ENCODE measurements at places on chromosomes 16 and 17.
A peak's percentile ranks its signal among the peaks of the same experiment; 100 is the strongest.

DNA sequence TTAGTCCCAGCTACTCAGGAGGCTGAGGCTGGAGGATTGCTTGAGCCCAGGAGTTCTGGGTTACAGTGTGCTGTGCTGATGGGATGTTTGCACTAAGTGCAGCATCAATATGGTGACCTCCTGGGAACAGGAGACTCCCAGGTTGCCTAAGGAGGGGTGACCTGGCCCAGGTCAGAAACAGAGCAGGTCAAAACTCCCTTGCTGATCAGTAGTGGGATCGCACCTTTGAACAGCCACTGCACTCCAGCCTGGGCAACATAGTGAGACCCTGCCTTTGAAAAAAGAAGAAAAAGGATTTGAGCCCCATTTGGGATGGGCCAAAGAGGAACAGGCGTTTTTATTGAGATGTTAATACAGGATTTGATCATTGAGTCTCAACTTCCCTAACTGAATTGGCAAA, 30.6 kb downstream of the CLUH start:
- no peak for DNase-seq

GRCh38 chr17:17757391-17757791, 76.1 kb downstream of the RAI1 start:
- DNase-seq: no peak

GRCh38 chr16:89256651-89257254, 39.2 kb downstream of the ZNF778 start:
- peak; percentile 52 for DNase-seq

GRCh38 chr16:69486724-69487123, 62.3 kb downstream of the CYB5B start:
- DNase-seq: no peak

GRCh38 chr17:81961087-81961511, at the start of gene NOTUM:
Gene NOTUM, minus strand, starts transcription at chr17:81961187. Its CDS starts 278 bp downstream, at chr17:81960909.
- DNase-seq: no peak

GRCh38 chr17:3802461-3803307, 1.7 kb upstream of the ITGAE start:
- DNase-seq: no peak

DNA sequence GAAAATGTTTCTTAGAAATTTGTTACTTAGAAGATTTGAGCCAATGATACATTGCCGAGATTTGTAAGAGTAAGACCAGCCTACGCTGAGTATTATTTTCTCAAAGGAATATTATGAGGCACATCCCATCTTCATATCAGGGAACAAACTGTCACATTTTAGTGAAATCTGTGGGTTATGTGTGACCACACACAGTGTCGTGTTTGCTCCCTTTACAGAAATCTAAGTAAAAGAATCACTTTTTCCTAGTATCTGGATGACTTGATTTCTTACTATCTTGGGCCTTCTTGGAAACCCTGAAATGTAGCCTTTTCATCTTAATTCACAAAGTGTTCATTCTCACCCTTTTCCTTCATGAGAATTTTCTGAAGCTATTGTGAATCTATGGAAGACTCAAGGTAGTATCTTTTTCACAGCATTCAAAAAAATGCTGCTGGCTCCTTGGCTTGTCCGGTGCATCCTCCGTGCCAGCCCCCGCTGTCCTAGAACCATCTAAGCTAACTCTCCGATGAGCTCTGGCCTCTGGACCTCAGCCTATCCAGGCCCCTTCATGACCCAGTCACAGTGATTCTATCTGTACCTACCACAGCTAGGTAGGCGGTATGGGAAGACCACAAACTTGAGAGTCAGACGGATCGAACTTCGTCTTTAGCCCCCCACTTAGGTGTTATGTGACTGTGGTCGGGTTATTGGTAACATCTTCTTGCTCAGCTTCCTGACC, 524.3 kb downstream of the MAF start:
- no peak for DNase-seq

DNA sequence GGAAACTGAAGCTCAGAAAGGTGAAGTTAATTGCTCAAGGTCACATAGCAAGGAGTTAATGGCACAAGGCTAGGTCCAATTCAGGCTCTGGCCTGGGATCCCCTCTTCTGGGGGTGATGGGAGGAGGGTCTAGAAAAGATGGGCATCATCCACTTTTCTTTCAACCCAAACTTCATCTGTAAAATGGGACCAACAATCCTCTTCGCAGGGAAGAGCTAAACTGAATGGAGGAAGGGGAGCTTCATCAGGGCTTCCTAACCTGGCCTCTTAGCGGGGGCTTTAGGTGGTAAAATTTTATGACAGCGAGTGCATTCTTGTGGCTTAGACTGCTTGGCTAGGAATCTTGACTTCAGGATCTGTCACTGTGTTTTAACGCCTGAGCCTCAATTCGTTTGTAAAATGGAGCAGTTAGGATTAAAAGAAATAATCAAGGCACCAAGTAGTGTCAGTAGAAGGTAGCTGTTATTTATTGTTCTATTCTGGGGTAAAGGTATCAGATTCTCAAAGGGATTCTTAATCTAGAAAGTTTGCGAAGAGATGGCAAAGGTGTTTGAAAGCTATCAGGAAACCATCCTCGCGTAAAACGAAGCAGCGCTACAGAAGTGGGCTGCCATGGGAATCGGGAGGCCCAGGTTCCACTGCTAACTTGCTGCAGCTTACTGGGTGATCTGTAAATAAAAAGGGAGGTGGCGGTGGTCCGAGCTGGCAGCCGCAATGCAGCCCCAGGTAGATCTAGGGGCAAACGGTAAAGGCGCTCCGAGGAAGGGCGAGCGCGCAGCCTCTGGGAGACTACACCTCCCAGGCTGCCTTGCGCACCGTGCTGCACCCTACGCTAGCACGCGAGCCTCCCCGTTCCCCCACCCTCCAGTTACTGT, 1.5 kb upstream of the SRCAP start:
- DNase-seq: no peak

GRCh38 chr17:81084680-81085419, 49.9 kb downstream of the BAIAP2 start:
- no peak for DNase-seq

DNA sequence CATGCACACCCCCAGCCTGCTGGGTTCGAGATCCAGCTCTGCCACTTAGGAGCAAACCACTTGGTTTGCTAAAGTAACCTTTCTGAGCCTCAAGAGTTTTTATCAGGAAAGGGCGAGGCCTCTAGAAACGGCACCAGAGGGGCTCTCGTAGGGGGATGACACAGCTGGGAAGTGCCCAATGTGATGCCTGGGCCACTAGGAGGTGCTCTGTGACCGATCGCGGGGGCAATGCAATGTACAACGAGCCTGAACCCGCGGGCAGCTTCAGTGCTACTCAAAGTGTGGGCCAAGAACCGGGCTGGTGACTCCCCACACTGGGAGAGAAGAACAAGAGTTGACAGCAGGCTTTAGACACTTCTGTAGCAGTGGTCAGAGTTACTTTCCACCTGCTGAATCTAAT, 9.4 kb downstream of the C16orf89 start:
- no peak for DNase-seq

- DNase-seq: no peak
Observed at GRCh38 chr17:8708025-8708461, 36.6 kb downstream of the CCDC42 start.

DNA sequence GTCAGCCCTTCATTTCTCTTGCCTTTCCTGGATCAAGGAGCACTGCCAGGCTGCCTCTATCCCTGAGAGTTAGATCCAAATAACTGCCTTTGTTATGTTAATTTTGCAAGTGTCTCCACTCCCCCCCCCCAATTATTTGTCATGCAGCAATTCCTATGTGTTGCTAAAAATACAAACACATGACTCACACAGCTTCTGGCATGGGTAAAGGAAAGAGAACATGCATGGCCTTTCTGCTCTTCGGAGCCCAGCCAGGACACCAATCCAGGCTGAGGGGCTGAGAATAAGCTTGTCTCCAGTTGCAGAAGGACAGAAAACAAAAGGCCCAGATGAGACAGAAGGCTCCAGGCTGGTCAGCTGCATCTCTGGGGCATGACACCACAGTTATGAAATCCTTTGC, 148.0 kb upstream of the TNRC6C start:
- no peak for DNase-seq

DNA sequence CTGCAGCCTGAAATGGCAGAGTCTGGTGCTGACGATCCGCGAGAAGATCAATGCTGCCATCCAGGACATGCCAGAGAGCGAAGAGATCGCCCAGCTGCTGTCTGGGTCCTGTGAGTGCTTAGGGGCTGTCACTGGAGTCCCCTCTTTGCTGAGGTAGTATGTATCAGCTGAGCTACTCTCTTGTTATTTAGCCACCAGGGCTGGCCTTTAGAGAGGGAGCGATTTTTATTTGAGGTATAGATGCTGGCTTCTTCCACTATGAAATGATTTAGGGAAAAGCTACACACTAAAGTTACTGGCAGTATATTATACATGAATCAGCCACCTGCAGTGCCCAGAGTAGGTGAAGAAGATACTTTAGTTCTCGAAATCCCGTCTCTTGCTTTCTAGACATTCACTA, 2.6 kb downstream of the CDK5RAP3 start:
- no peak for DNase-seq

DNA sequence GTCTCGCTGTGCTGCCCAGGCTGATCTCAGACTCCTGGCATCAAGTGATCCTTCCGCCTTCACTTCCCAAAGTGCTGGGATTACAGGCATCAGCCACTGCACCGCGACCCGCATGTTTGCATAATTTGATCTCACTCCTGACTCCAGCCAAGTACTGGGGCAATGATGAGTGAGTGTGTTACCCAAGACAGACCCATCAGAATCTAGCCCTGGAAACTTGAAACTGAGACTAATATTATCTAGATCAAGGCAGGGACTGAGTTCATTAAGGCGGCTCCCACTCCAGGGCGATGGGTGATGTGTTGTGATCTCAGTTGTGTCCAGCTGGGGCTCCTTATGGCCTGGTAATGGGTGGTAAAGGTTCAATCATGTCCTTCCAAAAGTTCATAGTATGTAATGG, 53.4 kb downstream of the EMP2 start:
- DNase-seq: no peak
